ENCODE measurements at places on chromosomes 7 and 10.

- no peak for DNase-seq
Measured at GRCh38 chr7:6168477-6168868, 104.0 kb downstream of the CYTH3 start.

- DNase-seq: no peak
Measured at GRCh38 chr7:134727711-134728110, 51.7 kb upstream of the CALD1 start.

GRCh38 chr10:14163377-14164086 is 167.2 kb downstream of the FRMD4A start:
- no peak for DNase-seq

- DNase-seq: peak; percentile 92
Measured at GRCh38 chr7:113118074-113118959, at the start of gene SMIM30. TSS of gene SMIM30 (minus strand) at chr7:113118554. CDS start at chr7:113117578, 976 bp downstream.

- DNase-seq: peak; percentile 35
Measured at GRCh38 chr7:99631295-99632109, 14.8 kb downstream of the ZSCAN25 start.

GRCh38 chr10:119378737-119379067 is 163.8 kb downstream of the RGS10 start:
- DNase-seq: no peak

DNA sequence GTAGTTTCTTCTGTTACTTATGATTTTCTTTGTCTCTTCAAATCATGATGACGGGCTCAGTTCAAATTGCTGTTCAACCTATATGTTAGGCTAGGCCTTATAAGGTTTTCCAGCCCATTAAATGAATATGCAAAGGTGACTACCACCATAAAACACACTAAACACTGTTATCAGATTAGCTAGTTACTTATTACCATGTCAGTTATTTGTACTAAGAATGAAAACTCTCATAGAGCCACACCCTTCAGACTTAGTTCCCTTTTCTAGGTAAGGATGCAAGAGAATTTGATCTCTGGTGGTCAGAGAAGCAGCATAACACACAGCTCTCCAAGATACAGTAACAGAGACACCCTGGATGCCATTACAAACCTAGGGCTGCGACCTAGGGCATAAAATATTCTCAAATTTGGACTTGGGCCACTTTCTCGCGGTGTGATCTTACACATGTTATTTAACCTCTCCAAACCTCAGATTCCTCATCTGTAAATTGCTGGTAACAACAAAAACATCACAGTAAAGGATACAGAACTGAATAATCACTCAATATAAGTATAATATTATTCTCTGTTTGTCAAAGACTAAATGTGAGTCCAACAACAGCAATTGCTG is 35.6 kb downstream of the ANKMY2 start:
- peak; percentile 64 for DNase-seq

- DNase-seq: no peak
Measured at GRCh38 chr10:102832987-102833386, 4.2 kb downstream of the CYP17A1 start.

- no peak for DNase-seq
Measured at GRCh38 chr10:32409741-32410140, 36.2 kb upstream of the CCDC7 start.

- DNase-seq: peak; percentile 59
Measured at GRCh38 chr7:140358412-140359051, 39.8 kb downstream of the SLC37A3 start.

DNA sequence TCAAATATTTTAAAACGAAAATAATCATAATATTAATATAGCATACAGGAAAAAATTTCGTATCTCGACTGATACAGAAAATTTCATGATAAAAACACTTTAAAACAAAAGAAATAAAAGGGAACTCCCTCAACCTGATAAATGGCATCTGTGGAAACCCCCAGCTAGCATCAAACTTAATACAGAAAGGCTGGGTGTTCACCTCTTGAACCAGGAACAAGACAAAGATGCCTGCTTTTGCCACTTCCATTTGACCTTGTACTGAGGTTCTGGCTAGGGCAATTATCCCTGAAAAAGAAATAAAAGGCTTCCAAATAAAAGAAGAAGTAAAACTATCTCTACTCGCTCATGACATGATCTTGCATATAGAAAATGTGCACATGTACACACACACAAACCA is 2.5 kb upstream of the ALOX5 start:
- DNase-seq: peak; percentile 44

DNA sequence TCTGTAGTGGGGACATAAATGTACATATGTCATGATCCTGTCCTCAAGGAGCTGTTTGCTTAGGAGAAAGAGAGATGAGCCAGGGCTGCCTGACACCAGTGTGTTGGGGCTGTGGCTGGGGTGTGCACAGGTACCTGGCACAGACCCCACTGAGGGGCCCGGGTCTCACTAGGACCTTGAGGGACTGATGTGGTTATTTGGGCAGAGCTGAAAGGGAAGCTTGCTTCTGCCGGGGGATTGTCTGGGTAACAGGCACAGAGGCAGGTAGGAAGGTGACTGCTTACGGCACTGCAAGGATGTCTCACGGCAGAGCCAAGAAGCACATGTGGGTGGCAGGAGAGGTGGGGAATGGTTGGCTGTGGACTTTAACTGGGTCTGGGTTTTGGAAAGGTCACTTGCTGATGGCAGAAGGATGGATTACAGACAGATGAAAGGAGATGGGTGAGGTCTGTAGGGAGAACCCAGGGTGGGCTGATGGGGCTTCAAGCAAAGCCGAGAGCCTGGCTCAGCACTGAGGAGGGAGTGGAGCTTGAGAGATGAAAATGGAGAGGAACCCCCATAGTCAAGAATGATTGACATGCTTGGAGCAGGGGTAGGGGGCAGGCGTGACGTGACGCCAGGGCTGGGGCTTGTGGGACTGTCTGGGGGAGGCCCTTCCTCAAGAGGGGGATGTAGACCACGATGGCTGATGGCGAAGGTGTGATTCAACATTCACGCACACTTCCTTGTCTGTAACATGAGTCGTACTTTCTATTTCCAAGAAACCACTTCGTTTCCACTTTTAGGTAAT is 207.7 kb upstream of the SHH start:
- DNase-seq: peak; percentile 46

GRCh38 chr10:129447486-129447885 is 19.6 kb upstream of the MGMT start:
- no peak for DNase-seq

- no peak for DNase-seq
Measured at GRCh38 chr10:102764470-102765161, 20.9 kb downstream of the WBP1L start.

- no peak for DNase-seq
Measured at GRCh38 chr7:80044796-80045195, 89.8 kb upstream of the GNAI1 start.

GRCh38 chr7:29748286-29749099 is 57.8 kb upstream of the WIPF3 start:
- DNase-seq: peak; percentile 35

DNA sequence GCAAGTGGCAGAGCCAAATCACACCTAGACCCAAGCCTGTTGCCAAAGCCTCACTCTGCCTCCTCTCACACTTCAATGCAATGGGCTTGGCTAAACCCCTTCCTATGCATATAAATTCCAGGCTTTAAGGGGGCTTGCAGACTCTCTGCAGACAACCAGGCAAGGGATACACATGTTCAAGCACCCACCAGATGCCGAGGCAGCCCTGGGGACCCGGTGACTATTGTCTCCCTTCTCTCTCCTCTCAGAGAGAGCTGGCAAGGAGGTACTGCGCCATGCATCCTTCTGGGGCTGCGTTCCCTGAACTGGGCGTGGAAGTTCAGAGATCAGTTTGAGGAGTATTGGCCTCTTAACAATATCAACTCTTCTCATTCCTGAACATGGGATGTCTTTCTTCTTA is 131.2 kb downstream of the ARHGAP22 start:
- DNase-seq: no peak

- DNase-seq: no peak
Measured at GRCh38 chr10:74674927-74675326, 151.5 kb upstream of the KAT6B start.

- no peak for DNase-seq
Measured at GRCh38 chr10:27865221-27865635, 119.6 kb upstream of the MKX start.

DNA sequence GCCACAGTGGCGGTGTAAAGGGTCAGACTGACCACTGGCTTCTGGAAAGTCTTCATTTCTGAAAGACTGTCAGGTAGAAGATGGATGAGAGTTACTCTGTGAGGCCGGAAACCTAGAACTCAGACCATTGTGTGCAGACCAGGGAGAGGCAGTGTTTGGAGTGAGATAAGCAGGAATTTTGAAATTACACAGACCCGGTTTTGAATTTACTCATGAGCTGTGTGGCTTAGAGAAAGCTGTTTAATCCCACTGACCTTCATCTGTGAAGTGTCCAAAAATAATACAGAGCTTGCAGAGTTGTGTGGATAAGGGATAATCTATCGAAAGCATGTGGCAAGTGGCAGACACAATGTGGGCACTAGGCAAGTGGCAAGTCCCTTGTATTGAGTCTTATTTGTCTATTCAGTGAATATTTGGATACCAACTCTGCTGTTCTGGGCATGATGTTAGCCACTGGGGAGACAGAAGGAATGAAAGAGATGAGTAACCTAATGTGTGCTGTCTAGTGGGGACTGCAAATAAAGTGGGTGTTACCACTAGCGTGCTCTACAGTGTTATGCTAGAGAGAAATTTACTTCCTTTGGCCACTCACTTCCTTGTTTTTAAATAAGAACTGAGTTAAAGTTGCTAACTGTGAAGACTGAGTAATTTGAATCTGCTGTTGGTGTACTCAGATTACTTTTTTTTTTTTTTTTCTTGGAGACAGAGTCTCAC is 69.4 kb downstream of the KIAA1217 start:
- DNase-seq: no peak

- peak; percentile 63 for DNase-seq
Measured at GRCh38 chr7:1569016-1569415, 816 bp downstream of the PSMG3 start.

GRCh38 chr7:33044401-33044718 is 18.2 kb downstream of the NT5C3A start:
- DNase-seq: no peak

- DNase-seq: no peak
Measured at GRCh38 chr10:16187161-16187560, 249.6 kb upstream of the PTER start.

- no peak for DNase-seq
Measured at GRCh38 chr10:3057946-3058345, 9.4 kb upstream of the PFKP start.

- no peak for DNase-seq
Measured at GRCh38 chr7:151696721-151697514, 177.2 kb upstream of the RHEB start.

GRCh38 chr10:30747633-30748032 is 118.1 kb upstream of the LYZL2 start:
- no peak for DNase-seq

- DNase-seq: no peak
Measured at GRCh38 chr10:128697437-128697836, 571.2 kb upstream of the MKI67 start.

- DNase-seq: no peak
Measured at GRCh38 chr7:122989577-122989976, 5.9 kb downstream of the TAS2R16 start.

DNA sequence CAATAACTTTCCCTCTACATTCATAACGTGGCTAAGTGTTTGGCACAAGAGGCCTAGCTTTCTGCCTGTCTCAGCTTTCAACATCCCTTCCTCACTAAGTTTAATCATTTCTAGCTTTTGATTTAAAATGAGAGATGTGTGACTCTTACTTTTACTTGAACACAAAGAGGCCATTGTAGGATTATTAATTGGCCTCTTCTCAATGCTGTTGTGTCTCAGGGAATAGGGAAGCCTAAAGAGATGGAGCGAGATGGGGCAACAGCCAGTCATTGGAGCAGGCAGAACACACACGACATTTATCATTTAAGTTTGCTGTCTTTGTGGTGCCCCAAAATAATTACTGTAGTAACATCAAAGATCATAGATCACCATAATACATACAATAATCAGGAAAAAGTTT is 167.1 kb upstream of the TRIM24 start:
- no peak for DNase-seq

DNA sequence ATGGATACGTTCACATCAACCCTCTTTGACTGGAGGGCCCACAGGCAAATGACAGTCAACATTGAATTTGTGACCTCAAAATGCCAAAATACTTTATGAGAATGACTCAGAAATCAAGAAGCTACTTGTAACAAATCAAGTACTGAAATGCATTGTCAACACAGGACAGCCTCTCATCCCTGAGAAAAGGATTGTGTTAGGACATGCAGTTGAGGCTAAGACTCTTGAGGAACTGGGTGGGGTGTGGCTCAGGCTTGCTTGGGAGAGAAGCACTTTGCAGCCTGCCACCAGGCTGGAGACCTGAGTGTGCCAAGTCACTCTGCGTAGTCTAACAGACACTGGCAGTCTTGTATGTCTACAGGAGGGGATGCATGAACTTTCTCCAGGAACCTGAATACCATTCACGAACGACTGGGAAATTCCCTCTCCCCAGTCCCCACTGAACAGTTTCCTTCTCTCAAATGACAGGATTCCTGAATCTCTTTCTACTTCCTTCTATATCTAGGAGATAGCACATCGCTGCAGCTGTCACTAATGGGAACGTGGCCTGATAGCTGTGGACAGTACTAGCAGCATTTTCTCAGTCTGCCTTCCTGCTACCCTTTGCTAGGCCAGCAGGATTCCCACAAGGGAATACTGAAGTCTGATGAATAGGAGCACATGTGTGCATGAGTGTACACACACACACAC is 3.3 kb upstream of the SMO start:
- no peak for DNase-seq

DNA sequence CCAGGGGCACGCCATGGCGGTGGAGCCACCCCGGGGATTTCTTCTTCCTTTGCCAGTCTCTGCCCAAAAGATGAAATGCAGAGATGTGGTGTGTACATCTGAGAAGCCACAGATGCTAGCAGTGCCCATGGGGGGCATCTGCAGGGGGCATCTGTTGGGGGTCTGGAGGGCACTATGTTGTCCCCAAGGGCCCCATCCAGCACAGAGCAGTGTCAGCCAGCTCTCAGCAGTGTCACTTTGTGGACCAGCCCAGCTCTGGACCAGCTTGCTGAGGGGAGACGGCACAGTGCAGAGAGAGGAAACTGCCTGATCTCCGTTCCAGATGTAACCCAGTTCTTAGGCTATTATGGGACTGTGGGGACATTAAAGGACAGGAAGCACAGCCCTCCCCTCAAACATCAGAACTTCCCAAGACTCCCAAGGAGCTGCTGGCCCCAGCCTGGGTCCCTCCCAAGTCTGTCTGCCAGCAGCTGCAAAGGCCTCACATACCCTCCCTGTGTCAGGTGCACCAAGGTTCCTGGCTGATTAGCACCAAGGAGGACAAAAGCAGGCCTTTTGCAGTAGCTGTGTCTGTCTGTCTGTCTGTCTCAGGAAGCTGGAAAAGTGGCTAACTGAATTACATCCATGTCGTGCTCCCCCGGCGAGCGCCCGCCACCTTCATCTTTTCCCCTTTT is 536.5 kb downstream of the PTPRN2 start:
- DNase-seq: no peak

DNA sequence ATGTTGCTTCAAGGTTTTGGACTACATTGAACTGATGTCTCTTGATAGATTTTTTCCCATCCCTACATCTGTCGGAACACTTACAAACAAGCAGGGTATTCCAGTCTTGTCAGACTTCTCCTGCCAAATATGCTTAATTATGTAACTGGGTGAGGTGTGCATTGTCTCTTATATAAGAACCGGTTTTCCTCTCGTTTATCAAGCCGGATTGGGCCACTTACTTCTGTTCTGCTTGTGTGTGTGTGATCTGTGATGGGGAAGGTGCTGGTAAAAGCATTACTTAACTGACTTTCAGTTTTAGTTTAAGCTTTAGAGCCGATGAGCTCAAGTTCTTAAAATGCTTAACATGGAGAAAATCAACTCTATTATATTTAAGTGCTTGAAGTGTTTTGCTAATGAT is 57.9 kb downstream of the OTUD1 start:
- no peak for DNase-seq
